ENCODE measurements at places on chromosomes 3 and 15. TPM values are rescaled to one million over a fixed set of nuclear protein-coding genes. Genes with fewer than 3 reads are reported as not detected.

- DNase-seq = no peak
- H3K27me3 ChIP-seq = peaks cover 8% of the 10 kb centered on the region
- no peak overlapping the region for H3K27ac ChIP-seq
- peaks cover 16% of the 10 kb centered on the region for H3K4me1 ChIP-seq
- H3K4me3 ChIP-seq = no peak overlapping the region
- peaks cover 6% of the 10 kb centered on the region for H3K36me3 ChIP-seq
Observed at GRCh38 chr15:99477791-99478471, 87.9 kb upstream of the MEF2A start.

DNA sequence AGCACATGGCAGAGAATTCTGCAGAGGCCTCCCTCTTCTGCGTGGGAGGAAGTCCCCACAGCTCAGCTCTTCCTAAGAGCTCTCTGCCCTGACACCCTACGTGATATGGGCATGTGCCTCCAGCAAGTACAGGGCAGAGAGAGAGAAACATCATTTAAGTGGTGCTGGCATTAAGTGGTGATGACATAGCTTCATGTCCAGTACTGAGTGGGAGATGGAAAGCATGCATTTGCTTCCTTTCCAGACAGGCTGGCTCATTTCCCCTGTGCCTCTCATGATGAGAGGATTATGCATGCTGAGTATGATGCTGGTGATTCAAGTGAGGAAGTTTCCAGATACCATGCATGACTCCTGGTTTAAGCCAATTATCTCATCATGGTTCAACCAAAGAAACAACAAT lies 26.9 kb downstream of the BFSP2 start:
- peak; percentile 59 for DNase-seq
- peaks cover 15% of the 10 kb centered on the region for H3K4me1 ChIP-seq

DNA sequence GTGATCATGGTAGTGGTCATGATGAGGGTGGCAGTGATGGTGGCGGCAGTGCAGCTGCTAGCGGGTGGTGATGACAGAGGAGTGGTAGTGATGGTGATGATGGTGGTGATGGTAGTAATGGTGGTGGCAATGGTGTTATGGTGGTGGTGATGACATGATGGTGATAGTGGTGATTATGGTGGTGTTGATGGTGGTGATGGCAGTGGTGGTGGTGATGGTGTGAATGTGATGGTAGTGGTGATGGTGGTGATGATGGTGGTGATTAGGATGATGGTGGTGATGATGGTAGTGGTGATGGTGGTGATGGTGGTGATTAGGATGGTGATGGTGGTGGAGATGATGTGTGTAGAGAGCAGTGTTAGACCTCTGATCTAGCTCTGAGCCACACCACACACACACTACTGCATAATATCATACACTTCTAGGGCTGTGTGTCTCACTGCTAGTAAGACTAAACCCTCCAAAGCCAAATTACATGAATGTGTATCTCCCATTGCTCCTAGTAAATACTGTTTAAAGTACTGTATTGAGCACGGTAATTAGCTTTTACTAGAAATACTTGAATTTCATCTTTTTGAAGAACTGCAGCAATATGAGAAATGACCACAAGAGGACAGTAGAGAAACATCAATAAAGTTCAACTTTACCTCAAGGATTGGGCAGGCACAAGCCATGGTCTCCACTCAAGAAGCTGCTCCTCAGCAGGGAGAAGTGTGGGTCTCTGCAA lies 28.8 kb downstream of the TMED3 start:
- H3K27ac ChIP-seq = no peak overlapping the region
- no peaks in the 10 kb centered on the region for H3K36me3 ChIP-seq
- DNase-seq = peak; percentile 61
- no peaks in the 10 kb centered on the region for H3K27me3 ChIP-seq

DNA sequence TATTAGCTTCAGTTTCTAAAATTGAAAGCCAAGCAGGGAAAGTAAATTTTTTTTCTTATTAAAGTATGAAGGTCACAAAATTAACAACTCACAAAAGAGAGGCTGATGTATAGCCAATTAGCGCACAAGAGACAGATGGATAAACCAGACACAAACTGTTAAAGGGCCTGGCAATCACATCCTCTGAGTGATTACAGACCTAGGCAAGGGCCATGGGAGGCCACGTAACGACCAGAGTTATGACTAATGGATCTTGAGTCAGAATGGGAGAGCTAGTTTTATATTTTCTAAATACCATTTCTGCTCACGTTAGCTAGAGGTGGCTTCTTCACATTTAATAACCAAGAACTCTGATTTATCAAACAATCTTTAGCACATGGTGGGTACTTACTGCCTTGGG lies 17.8 kb upstream of the SCAMP5 start:
- H3K36me3 ChIP-seq = no peaks in the 10 kb centered on the region
- H3K27me3 ChIP-seq = peaks cover 3% of the 10 kb centered on the region
- no peak overlapping the region for H3K27ac ChIP-seq
- H3K4me1 ChIP-seq = peaks cover 16% of the 10 kb centered on the region
- no peak overlapping the region for H3K4me3 ChIP-seq

DNA sequence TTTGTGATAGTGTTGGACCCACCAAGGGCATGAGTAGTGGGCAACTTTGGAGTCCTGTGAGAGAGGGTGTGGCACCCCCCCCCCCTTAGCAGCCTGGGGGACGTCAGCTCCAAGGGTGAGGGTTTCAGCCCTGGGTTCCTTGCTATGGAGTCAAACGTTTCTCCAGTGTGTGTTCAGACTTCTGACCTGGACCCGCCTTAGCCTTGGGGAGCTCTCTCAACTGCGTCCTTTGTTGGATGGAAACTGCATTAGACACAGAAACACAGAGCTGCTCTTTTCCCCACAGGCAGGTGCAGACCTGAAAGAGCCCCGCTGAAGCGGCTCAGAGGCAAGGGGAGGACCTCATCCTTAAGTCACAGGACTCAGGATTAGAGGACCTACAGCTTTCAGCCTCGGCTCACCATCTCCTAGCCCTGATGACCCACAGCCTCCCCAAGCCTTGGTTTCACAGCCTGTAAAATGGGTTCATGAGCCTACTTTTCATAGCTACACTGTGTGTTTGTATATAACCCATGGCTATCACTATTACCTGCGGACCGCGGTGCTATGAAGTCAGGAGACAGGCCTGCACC lies 19.9 kb downstream of the ZNF710 start:
- no peak overlapping the region for H3K27ac ChIP-seq
- H3K4me3 ChIP-seq = no peak overlapping the region
- peaks cover 11% of the 10 kb centered on the region for H3K4me1 ChIP-seq
- no peak for DNase-seq

DNA sequence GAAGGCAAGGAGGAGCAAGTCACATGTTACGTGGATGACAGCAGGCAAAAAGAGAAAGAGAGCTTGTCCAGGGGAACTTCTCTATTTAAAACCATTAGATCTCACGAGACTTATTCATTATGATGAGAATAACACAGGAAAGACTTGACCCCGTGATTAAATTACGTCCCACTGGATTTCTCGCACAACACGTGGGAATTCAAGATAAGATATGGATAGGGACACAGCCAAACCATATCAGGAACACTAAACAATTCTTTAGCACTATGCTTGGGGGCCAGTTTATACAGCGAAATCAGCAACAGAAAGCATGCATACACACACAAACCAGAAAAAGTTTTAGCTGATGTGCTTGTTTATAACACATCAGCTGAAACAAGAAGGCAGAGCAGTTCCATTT lies 704.2 kb downstream of the OTOL1 start:
- H3K4me3 ChIP-seq = no peak overlapping the region
- H3K27ac ChIP-seq = no peak overlapping the region
- H3K27me3 ChIP-seq = no peaks in the 10 kb centered on the region
- H3K36me3 ChIP-seq = 0 out of 2 replicates have a peak, but pooled peaks cover 7% of the 10 kb centered on the region
- H3K4me1 ChIP-seq = peaks cover 35% of the 10 kb centered on the region

GRCh38 chr15:36598529-36599177 lies 19.2 kb downstream of the CDIN1 start:
- H3K27ac ChIP-seq = peak overlapping the region; percentile 78
- no peak for DNase-seq
- peaks cover 89% of the 10 kb centered on the region for H3K4me1 ChIP-seq
- peaks cover 7% of the 10 kb centered on the region for H3K36me3 ChIP-seq
- no peaks in the 10 kb centered on the region for H3K27me3 ChIP-seq

DNA sequence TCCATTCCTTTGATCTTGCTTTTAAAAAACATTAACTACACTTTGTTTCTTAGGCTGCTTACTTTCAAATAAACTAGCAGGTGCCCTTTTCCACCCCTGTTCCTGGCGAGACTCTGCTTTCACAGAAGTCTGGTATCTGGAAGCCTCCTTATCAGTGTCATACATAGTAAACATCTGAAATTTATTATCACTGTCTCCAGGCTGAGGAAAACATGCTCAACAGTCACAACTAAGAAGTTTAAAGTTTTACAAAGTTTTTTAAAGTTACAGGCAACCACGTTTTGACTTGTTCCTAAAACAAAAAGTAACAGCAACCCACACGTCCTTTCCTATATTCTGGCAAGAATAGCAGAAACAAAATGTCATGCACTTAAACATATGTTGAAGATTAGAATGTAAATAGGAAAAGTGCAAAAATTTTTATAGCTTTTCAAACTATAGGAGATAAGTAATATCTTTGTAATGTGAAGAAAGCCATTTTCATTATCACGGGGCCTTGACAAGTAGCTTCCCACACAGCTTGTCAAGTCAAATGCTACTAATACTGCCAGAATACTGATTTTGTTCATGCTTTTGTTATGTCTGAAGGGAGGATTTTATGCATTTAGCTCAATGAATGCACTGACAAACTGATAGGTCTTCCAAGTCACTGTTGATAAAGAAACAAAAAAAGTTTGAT lies 275.2 kb upstream of the KCNMB2 start:
- peaks cover 12% of the 10 kb centered on the region for H3K4me1 ChIP-seq
- H3K27me3 ChIP-seq = no peaks in the 10 kb centered on the region
- no peaks in the 10 kb centered on the region for H3K36me3 ChIP-seq

- peak; percentile 6 for DNase-seq
- no peaks in the 10 kb centered on the region for H3K27me3 ChIP-seq
- no peak overlapping the region for H3K27ac ChIP-seq
- peaks cover 8% of the 10 kb centered on the region for H3K36me3 ChIP-seq
Observed at GRCh38 chr3:133532951-133533350, 40.5 kb upstream of the CDV3 start.

DNA sequence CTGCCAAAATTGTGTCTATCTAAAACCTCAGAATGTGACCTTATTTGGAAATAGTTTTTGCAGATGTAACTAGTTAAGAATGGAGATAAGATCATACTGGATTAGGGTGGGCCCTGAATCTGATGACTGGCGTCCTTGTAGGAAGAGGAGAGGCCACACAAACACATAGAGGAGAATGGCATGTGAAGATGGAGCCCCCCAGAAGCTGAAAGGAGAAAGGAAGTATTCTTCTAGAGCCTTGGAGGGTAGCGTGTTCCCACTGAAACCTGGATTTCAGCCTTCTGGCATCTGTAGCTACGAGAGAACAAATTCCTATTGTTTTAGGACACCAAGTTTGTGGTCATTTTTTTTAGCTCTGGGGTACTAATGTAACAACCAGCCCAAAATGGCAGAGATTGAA lies 423.0 kb upstream of the TPM1 start:
- H3K27ac ChIP-seq = peak overlapping the region; percentile 91
- peaks cover 50% of the 10 kb centered on the region for H3K4me1 ChIP-seq
- no peak for DNase-seq
- H3K36me3 ChIP-seq = 0 out of 2 replicates have a peak, but pooled peaks cover 4% of the 10 kb centered on the region

Gene SLCO2A1
- not detected for total RNA-seq

Gene TNFSF10
- not detected for total RNA-seq
